ENCODE measurements at places on chromosomes 2 and 18.

- no peak for DNase-seq
These were observed 17.4 kb upstream of the CREB1 start for GRCh38 chr2:207512356-207512755.

DNA sequence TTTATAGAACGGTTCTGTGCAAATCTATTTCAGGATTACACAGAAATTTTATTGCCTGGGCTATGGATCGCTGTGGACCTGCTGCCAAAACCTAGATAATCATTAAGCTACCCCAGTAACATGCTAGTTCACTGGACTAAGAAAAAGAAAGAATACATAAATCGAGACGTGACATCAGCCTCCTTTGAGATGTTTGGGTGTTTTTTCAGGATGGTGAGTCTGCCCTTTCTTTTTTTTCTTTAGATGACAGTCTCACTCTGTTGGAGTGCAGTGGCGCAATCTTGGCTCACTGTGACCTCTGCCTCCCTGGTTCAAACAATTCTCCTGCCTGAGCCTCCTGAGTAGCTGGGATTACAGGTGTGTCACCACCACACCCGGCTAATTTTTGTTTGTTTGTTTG, 52.0 kb downstream of the FHOD3 start:
- no peak for DNase-seq

DNA sequence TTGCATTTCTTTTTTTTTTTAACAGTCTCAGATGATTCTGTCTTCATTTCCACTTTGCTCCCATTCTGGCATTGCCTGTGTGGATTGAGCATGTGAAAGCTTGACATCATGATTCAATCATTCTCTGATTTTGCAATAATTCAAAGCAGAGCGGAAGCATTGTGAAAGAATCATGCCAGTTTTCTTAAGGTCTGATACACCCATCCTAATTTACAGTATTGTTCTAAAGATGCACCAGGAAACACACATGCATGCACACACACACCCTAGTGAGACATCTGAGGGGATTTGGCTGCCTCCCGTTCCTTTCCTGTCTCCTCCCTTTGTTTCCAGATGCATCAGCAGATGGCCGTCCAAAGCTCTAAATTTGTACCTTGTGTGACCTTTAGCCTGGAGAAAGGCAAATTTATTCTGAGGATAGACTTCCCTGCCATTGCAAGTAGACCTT, 97.3 kb downstream of the FMNL2 start:
- no peak for DNase-seq

DNA sequence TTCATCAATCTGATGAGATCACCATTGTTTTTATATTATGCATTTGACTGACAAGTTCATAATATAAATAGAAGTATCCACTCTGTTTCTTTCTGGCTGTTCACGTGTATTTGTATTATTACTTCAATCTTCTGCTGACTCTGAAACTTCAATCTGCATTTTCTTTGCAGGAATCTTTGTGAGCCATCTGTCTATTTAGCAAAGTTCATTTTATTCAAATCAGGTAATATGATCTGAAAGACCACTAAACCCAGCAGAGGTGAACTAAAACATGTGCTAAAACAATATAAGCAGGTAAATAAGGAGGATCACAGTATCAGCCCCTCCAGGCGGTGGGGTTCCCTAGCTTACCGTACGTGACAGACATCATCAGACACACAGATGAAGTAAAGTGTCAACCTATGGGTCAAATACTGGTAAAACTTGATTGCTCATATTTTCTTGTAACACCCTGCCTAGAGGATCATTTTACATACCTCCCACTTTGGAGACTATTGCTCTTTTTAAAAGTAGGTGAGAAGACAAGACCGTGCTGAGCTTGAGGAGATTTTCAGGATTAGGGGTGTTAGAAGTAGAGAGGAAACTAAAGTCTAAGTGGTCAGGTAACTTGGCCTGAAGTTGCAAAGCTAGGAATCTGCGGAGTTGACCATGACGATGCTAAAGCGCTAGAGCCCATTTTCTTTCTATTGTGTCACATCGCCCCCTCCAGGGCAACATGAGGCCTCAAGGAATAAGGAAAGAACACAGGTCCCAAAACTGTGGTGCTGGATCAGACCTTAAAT, 9.0 kb downstream of the DTNB start:
- DNase-seq = peak; percentile 10

DNA sequence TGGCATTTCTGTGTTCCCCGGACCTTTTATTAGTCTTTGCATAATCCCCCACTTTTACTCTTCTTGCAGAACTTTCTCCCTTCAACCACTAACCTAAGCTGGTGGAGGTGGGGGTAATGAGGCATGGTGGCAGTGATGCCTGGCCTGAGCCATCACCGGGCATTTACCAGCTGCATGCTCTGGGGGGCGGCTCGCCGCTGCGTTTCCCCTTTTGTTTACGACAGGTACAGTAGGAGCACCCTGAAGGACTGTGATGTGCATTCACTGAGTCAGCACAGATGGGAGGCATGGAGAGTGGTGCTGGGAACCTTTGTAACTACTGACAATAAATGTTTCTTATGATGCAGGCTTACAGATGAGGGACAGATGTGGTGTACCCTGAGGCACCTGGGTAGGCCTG, 46.9 kb downstream of the PLEKHB2 start:
- no peak for DNase-seq

DNA sequence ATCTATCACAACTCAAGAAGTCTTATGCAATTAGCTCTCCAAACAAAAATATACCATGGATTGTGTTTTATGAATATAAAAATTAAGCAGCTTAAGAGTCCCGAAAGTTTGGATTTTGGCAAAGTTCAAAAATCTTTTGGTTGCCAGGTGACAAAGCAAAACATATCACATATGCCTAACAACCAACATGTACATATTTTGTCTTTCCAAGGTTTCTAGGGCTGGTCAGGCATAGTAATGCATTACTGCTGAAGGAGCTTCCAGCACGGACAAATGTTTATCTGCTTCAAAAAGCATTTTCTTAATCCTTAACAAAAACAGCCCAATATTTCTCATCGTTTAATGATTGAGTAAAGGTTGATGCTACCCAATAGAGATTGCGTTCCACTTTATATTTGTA, 1327.1 kb upstream of the ZEB2 start:
- DNase-seq = no peak

DNA sequence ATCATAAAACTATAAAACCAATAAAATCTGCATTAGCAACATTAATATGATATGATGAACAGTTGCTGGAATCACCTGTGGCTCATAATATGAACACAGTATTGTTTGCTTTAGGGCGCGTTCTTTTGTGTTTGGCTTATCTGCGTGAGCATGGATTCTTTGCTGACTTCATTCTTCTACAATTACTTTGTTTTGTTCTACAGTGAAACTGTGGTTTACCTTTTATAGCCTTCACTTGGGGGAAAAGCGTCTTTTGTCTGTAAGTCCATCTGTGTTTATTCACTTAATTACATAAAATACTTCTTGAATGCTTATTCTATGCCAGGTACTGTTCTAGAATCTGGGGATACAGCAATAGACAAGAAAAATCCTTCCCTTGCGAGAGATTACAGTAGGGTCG, 74.0 kb upstream of the SEC11C start:
- DNase-seq = no peak
